ENCODE measurements at places on chromosomes 7 and 10. TPM values are rescaled to one million over a fixed set of nuclear protein-coding genes. Genes with fewer than 3 reads are reported as not detected.

LLCFC1 gene
- not detected for total RNA-seq

IFIT3 gene
- 193 TPM for total RNA-seq

OR6B1 gene
- not detected for total RNA-seq

R3HCC1L gene
- total RNA-seq: 19.9 TPM

LRRTM3 gene
- 0.09 TPM for total RNA-seq

CALCR gene
- 5.4 TPM for total RNA-seq

GPR146 gene
- total RNA-seq: 3.4 TPM

SLC39A12 gene
- total RNA-seq: not detected

ELOVL3 gene
- 0.62 TPM for total RNA-seq

LGI1 gene
- 2.0 TPM for total RNA-seq

RPEL1 gene
- total RNA-seq: not detected

TSPAN15 gene
- total RNA-seq: 9.4 TPM

SMIM30 gene
- total RNA-seq: 45.1 TPM

TMEM270 gene
- not detected for total RNA-seq

LRRC17 gene
- total RNA-seq: 63.4 TPM

OPALIN gene
- total RNA-seq: not detected

HMX2 gene
- total RNA-seq: not detected

SSC4D gene
- 6.0 TPM for total RNA-seq

BAIAP2L1 gene
- total RNA-seq: 20.4 TPM

PKD1L1 gene
- total RNA-seq: 0.31 TPM

PALD1 gene
- 2.0 TPM for total RNA-seq

CCNJ gene
- total RNA-seq: 21.5 TPM

NPC1L1 gene
- 0.07 TPM for total RNA-seq

PRSS2 gene
- total RNA-seq: not detected

OGDHL gene
- total RNA-seq: 1.9 TPM

PDE1C gene
- total RNA-seq: 14.9 TPM

TMEM229A gene
- total RNA-seq: 0.09 TPM

AUTS2 gene
- 68.2 TPM for total RNA-seq

LHFPL3 gene
- not detected for total RNA-seq
